ENCODE measurements at places on chromosomes 16 and 17.

GRCh38 chr16:88856122-88856827 lies 472 bp downstream of the GALNS start:
- DNase-seq: no peak

DNA sequence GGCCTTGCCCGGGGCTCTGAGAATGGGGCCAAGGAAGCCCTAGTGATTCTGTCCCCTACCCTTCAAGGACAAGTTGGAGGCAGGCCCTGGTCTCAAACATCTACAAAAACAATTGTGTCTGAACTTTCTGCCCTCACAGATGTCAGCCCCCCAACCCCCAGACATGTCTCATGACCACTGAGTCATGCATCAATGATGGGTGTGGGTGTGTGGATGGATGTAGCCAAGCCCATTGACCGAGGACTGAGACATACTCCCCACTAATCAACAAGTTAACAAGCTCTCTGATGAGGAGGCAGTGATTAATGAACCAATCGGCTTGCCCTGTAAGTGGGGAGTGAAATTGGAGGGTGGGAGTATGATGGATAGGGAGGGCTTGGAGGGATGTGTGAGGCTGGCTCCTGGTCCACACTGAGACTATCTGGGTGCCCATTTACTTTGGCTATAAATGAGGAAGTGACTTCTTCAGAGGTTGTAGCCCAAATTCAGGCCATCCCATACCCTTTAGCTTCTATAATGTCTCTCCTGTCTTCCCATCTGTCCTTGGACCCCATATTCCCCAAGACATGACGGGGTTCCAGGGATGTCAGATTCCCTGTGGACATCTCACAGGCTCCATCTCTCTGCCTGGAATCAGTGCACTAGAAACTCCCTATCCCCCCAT lies 97.1 kb upstream of the TMEM97 start:
- DNase-seq: no peak

DNA sequence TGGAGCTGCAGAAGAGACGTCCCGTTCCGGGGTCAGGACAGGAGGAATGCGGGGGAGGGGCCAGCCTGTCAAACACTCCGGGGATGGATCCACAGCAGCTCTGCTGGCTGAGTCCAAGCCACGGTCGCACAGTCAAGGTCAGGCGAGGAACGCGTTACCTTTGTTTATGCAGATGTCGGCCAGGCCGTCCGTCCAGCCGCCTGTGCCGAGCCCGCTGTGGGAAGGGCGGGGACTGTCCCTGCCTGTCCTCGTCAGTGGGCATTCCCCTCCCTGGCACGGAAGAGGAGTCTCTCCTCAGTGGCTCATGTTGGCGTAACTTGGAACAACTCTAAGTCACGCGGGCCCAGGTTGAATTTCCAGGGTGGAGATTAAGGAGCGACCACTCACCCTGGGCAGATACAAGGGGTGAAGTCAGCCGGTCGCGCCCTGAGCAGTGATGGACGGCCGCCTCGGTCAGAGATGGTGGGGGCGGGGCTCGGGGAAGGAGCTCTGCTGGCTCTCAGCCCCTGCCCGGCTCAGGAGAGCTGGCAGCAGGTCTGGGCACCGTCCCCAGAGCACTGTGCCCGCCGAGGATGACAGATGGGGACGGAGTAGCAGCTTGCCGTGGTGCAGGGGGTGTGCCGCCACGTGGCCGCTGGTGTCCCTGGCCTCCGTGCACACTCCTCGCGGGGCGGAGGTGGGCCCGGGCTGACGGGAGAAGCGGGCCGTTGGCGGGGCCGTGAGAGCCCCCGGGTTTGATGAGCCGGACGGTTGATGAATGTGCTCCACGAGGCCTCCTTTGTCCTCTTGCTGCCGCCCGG lies 7.3 kb downstream of the CACNA1H start:
- peak; percentile 32 for DNase-seq

DNA sequence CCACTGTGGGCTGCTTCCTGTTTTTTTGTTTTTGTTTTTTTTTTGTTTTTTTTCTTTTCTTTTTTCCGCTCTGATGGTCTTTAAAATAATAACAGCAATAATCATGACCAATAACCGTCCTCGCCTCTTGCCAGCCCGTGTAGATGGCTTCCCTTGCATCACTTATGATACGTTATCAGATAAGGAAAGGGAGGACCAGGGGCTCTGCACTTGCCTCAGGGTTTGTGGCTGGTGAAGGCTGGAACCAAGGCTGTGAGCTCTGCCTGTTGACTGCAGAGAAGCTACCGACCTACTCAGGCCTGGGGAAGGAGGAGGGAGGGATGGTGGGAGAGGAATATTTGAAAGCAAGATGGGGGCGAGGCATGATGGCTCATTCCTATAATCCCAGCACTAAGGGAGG lies 114.0 kb upstream of the SDK2 start:
- DNase-seq: no peak

DNA sequence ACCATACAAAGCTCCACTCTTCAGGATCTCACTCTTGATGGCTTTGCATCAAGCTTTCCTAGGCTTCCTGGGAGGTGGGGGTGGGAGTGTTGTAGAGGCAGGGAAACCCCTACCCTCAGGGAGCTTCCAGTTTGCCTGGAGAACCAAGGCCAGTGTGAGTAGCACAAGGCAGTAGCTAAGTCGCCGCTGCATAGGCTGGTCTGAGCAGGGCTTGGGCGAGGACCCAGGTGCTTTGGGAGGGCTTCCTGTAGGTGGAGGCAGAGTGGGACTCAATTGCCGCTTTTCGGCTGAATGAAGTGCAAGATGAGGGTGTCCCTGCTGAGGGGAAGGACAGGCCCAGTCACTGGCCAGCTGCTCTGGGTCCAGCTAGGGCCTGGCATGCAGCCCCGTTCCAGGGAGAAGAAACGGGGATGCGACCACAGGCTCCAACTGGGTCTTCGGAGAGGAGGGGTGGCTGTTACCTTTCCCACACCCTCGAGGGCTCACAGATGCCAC lies 3.9 kb downstream of the CD79B start:
- no peak for DNase-seq

- no peak for DNase-seq
These were observed 30.8 kb downstream of the GPR139 start for GRCh38 chr16:20042848-20043247.

DNA sequence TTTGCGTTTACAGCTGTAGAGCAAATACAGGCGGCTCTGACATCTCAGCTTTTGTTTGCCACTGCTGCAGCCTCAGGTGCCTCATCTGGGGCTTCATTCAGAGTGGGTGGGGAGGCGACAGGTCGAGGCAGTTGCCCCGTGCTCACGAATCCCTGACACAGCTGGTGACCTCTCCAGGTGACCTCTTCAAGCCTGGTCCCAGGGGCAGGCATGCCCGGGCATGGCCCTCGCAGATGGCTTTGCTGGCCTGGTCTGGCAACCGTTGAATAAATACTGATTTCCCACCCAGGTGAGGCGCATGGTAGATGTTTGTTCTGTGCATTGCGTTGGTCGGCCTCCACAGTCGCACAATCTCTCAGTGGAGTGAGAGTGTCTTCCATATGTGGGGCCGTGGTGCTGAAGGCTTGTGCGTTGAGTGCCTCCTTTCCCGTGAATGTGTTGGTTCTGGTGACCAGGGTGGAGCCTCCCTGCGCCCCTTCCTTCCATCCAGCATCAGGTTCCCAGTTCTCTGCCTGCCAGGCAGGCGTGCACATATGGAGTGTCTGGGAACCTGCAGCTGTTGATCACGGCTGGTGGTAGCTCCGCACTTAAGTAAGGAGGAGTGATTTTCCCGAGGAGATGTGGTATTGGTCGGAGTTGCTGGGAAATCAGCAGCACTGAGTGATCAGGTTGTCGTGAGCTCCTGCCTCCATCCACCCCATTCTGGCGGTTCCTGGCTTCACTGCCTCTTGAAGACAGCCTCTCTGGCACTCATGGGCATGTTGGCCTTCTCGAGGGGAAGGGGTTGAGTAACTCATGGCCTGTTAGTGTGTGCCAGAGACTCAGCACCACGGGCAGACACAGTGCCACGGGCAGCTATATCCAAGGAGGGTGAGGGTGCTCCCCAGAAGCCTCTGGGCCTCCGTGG lies 149.7 kb downstream of the RPTOR start:
- DNase-seq: peak; percentile 60

DNA sequence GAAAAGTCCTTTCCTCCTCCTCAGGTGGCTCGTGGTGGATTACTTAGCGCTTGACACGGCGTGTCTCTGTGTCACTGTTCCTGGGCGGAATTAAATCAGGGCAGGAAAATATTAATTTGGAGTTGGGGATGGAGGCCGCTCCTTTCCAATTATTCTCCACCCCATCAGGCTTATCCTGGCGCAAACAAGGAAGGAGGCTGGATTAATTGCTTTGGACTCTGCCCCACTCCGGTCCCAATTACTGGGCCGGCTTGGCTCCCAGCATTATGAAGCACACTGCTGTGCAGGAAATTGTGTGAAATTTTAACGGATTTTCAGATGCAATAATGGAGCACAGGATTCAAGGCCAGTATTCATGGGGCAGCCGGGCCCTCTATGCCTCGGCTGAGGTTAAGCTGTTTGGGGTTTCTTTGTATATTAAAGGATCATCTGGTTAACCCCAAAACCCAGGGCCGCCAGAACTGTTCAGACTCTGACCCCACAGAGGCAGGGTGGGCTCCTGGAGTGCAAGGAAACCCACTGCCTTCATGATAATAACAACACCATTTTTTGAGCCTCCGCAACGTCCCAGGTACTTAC lies 87.8 kb downstream of the MRM1 start:
- no peak for DNase-seq

- no peak for DNase-seq
These were observed 101.2 kb downstream of the YPEL2 start for GRCh38 chr17:59432657-59433056.

DNA sequence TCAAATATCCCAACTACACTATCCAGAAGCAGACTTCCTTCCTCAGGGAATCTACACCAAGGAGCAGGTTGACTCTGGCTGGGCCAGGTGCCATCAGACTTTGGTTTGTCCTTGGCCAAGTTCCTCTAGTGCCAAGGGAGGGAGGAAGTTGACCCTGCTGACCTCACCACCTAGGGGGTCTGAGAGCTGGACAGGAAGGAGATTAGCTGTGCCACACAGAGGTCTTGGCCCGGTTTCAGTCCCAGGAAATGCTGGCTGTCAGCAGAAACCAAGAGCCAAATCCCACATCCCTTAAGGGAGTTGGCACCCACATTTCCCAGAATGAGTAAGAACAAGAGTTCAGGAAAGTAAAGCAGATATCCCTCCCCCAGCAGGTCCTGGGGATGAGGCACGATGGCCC lies 178.2 kb downstream of the SALL1 start:
- DNase-seq: no peak

DNA sequence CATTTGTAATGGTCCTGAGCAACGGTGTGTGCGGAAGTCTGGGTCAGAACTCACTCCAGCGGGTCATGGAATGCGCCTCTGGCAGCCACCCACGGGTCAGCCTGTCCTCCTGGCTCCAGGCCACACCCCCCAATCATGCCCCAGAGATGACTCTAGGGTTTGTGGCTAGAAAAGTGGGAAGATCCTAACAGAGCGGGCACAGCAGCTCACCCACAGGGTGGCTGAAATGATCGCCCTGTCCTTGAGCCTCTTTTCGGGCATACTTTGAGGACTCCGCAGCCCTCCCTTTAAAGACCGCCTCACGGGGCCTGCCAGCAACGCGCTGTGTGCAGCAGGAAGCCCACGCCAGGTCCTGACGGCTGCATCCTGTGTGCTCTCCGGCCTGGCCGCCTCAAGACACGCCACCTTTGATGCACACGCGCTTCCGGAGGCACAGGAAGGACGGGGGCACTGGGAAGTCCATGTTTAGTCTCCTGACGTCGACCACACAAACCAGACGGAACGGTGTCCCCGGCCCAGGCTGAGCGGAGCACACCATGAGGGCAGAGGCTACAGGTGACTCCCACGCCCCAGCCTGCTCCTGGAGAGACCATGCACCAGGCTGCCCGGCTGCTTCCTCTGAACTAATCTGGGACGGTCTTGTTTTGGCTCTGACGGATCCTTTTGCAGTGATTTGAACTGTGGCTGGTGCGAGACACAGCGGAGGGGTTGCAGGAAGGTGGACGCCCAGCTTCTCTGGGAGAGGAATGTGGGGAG lies 92.9 kb downstream of the TBC1D16 start:
- DNase-seq: no peak

GRCh38 chr16:74577882-74578366 lies 29.0 kb downstream of the GLG1 start:
- DNase-seq: no peak

- no peak for DNase-seq
These were observed 188.5 kb upstream of the C17orf78 start for GRCh38 chr17:37187262-37187661.

- no peak for DNase-seq
These were observed 31.4 kb downstream of the TEX2 start for GRCh38 chr17:64231567-64232141.

- DNase-seq: no peak
These were observed 422.2 kb upstream of the CDH11 start for GRCh38 chr16:65543781-65544740.

GRCh38 chr17:2703606-2704005 lies 8.0 kb downstream of the CLUH start:
- no peak for DNase-seq

DNA sequence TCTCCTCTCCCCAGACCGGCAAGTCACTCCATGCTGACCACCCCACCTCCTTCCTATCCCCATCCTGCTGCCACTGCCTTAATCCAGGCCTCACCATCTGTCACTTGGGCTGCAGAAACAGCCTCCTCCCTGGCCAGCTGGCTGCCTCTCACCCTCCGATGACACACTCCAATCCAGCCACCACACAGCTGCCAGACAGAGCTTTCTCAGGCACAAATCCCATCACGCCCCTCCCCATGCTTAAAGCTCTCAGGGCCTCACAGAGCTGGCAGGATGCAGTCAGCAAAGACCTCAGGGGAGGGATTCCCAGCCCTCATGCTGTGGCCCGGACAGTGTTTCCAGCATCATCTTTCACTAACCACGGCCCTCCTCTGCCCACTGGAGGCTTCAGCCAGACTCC lies 13.7 kb downstream of the CAMKK1 start:
- DNase-seq: no peak

- no peak for DNase-seq
These were observed 2.2 kb upstream of the CA5A start for GRCh38 chr16:87938412-87938949.

- DNase-seq: no peak
These were observed 4.1 kb downstream of the CCL4L2 start for GRCh38 chr17:36214918-36215317.

DNA sequence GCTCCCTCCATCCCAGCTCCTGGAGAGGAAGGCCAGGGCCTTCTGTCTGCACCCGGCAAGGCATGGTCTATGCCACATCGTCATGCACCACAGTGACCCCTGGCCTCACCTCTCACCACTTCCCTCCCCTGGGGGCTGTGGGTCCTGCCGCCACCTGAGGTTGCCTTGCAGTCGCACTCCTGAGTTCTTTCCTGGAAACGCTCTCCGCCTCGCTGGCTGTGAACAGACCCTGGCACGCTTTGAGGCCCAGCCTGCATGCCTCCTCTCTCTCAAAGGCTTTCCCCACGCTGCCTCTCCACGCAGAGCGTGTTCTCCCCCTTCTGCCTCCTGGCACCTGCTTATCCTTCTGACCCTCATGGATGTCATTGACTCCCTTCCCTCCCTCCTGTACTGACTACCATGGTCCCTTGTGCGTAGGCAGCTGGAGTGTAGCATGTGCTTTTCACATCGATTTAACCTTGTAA lies 45.4 kb downstream of the SEC14L1 start:
- DNase-seq: no peak
